ENCODE measurements at places on chromosomes 2 and 18.

- peak; percentile 18 for DNase-seq
These were observed at the start of gene FBXO41 for GRCh38 chr2:73284296-73285158. Gene FBXO41, minus strand, starts transcription at chr2:73284478. Its CDS starts 14,848 bp downstream, at chr2:73269630.

DNA sequence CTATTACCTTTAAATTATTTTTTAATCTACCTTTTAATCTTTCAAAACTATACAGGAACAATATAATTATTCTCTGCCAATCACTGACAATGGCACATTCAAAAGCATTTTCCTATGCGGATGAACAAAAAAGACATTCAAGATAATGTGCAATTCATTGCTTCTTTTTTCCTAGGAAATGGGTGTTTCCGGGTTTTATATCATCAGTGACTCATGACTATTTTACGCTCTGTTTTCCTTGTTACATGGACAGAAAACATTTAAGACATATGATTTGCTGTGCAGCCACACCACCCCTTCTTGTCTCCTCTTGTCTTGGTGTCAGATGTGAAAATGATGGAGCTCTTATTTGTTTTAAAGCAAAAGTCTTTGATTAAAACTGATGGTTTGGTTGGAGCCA, 184.7 kb upstream of the LINC00305 start:
- DNase-seq: no peak

DNA sequence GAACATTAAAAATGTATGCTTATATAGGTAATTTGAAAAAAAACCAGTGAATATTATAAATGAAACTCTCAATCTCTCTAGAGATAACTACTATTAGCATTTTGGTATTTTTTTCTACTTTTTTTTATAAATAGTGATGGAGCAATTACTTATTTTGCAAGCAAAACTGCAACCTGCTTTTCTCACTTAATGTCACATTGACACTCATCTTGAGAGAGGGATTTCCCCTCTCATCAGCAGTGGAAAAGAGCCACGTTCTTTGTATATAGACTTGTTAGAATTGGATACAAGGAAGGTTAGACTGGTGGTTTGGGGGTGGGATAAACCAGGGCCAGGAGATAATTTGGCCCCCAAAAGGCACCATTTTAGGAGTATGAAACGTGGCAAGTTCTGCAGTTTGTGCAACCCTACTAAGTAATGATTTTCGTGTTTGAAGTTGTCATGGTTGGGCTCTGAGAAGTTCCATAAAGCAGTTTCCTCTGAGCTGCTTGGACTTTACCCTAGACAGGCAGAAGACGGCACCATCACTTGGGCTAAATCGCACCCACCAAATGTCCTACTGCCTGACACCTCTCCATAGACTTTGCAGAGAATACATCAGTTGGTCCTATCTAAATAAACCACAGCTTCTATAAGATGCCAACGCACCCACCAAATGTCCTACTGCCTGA, 194.0 kb downstream of the ACTR3 start:
- DNase-seq: no peak

- DNase-seq: peak; percentile 29
These were observed 46.1 kb upstream of the FRZB start for GRCh38 chr2:182912518-182912915.

GRCh38 chr2:47250586-47251403, 95.7 kb upstream of the STPG4 start:
- peak; percentile 39 for DNase-seq

DNA sequence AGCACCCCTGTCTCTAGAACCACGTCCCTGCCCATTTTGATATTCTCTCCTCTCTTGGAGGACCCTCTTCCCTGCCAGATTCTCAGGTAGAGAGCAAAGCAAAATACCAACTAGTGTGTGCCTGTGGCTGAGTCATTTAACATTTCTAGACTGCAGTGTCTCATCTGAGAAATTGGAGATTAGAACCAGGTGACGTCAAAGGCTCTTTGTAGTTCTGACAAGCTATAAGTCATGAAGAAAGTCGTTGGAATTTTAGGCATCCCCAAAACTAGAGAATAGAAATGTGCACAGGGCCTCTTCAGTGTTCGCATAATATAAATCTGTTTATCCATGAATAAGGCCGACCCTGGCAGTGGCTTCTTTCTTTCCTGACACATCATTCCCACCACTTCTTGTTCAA, 74.4 kb upstream of the TANC1 start:
- peak; percentile 45 for DNase-seq

DNA sequence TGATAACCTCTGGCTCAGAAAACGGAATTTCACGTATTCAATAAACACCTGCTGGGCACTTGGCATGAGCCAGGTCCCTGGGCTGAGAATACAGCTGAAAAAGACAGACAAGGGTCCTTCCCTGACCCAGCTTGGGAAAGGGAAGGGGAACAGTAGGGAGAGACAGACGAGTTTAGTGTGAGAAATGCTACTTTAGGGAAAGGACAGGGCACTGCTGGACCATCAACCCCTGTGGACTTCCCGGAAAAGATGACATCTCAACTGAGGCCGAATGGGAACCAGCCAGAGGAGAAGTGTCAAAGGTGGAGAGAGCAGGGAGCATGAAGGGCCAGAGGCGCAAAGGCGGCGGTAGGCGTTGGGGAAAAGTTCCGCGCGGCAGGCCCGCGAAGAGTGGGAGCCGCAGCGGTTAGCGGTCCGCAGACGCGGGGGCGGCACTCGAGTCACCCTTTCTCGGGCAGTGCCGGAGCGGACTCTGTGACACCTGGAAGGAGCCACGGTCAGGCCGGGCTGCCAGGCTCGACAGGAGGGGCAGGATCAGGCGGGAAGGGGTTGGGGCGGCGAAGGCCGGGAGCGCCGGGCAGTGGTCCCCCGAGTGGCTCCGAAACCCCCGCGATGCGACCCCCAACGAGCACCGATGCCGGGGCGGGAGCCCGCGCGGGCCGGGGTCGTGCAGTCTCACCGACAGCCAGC, 519 bp downstream of the TEX261 start:
- DNase-seq: peak; percentile 22

DNA sequence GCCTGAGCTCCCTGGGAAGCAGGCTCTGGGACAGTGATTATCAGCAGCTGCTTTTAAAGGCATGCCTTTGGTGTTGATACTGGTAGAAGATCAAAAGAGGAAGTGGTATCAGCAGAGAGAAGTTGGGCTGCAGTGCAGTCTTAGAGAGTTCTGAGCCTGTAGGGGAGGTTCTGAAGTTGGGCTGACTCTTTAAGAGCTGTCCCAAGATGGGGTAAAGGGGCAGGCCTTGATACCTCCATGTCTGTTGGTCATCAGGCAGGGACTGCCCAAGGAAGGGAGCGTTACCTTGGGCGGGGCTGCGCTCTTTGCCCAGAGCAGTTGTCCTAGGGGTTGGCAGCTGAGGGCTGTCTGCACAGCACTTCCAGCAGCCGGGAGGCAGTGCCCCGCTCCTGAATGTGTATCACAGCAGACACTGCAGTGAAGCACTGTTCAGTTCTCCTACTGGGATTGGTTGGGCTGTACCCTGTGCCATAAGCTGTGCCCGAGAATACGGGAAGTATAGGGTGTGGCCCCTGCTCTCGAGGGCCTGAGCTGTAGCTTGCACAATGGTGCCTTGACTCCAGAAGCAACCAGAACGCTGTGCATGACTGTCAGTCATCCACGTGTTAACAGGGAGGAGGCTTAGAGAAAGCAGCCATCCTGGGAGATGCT, 177.0 kb downstream of the CTIF start:
- DNase-seq: no peak

DNA sequence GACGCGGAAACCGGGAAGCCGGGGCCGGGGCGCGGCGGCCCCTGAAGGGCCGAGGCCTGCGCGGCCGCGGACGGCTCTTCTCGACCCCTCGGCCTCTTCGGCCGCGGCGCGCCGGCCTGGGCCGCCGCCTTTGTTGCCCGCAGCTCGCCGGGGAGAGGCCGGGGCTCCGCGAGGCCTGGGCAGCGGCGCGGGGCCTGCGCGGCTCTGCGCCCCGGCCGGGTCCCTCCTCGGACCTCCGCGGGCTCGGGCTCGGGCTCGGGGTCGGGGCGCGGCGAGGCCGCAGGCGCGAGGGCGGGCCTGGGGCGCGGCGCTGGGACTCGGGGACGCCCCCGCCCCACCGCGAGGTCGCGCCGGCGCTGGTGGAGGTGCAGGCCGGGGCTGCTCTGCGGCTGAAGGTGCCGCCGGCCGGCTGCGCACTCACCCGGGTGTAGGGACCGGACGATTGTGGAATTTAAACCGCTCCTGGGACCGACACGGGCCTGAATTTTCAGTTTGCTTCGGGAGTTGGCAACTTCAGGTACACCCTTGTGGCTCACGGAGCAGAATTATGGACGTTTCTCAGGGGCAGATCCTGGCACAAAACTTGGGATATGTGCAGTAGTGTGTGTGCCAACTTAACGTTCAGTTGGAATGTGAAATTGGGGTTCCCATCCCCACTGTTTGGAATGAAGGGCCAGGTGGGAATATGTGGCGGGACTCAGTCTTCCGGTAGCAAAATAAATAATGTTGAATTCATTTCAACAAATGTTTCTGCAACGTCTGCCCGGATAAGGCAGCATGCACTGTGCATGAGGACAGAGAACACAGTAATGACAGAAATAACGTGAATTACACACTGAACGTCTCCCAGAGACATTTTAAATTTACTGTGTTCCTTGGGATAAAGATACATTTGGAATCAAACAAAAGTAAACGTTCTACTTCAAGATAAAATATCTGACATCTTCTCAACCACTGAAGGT, 787 bp downstream of the SOCS6 start:
- DNase-seq: no peak

- peak; percentile 93 for DNase-seq
These were observed 144.1 kb downstream of the PRPF40A start for GRCh38 chr2:152573168-152573567.

GRCh38 chr2:172172513-172173173, 69.9 kb upstream of the DLX2 start:
- peak; percentile 45 for DNase-seq

DNA sequence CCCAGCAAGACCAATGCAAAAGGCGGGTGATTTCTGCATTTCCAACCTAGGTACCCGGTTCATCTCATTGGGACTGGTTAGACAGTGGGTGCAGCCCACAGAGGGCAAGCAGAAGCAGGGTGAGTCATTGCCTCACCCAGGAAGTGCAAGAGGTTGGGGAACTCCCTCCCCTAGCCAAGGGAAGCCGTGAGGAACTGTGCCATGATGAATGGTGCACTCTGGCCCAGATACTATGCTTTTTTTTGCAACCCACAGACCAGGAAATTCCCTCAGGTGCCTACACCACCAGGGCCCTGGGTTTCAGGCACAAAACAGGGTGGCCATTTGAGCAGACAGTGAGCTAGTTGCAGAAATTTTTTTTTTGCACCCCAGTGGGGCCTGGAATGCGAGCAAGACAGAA, 662.6 kb upstream of the ACVR2A start:
- DNase-seq: no peak

DNA sequence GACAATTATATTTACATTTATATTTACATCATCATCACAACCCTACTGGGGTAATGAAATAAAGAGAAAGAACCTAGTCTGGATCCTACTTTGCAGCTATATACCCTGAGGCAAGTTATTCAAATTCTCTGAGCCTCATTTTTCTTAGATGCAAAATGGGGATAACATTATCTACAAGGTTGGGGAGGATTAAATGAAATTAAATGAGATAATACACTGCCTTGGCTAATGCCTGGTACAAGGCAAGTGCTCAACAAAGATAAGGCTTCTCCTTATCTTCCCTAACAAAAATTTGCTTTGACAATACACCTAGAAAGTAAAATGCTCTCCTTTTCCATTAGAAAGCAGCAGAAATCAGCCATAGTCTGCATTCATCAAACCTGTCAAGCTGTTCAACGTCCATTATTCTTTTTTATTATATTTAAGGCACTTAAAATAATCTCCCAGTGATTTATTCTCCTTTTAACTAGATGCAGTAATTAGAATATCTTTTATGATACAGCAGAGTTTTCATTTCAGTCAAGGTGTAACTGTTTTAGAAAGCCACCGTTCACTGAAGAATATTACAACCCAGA, 44.8 kb downstream of the TCF4 start:
- no peak for DNase-seq

GRCh38 chr2:15772681-15773080, 167.7 kb upstream of the MYCN start:
- no peak for DNase-seq

- DNase-seq: no peak
These were observed 118.6 kb downstream of the ANKRD44 start for GRCh38 chr2:197191940-197192322.

GRCh38 chr2:96391153-96391827, 55.7 kb downstream of the NCAPH start:
- no peak for DNase-seq

DNA sequence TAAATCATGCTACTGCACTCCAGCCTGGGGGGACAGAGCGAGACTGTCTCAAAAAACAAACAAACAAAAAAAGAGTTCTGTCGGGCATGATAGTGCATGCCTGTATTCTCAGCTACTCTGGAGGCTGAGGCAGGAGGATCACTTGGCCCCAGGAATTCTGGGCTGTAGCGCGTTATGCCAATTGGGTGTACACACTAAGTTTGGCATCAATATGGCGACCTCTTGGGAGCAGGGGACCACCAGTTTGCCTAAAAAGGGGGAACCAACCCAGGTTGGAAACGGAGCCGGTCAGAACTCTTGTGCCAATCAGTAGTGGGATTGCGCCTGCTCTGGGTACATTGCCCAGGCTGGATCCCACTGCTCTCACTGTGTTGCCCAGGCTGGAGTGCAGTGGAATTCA, 49.7 kb downstream of the SDC1 start:
- no peak for DNase-seq

DNA sequence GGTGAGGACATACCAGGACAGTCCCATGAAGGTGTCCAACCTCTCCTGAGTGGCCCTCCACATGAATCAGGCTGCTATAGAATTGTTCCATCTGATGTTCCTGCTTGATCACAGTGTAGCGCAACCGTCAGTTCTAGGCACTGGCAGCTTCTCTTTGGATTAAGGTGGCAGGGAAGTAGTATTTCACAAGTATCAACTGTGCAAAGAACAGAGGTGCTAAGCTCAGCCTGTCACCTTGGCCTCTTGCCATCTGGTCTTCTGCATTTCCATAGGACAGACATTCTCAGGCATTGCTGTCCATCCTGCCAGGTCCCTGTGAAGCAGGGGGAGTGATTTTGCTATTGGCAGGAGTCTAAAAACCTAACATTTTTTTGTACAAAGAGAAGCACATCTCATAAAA, 182.2 kb upstream of the EPAS1 start:
- no peak for DNase-seq

DNA sequence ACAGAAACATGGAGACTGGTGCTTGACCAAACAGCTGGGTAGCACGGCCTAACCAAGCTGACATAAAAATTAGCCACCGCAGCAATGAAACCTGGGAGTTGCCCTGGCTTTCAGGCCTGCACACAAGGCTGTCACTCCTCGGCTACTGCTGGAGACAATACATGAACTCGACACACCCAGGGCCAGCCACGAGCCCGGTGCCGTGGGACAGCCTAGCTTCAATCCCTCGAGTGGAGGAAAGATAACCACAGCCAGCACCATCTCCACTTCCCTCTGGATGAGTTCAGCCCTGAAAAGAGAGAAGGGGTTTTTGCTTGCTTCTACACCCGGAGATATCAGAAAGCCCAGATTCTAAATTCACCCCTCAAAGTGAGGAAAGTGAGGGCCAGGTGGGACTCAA, 78.0 kb downstream of the BCL2L11 start:
- no peak for DNase-seq

DNA sequence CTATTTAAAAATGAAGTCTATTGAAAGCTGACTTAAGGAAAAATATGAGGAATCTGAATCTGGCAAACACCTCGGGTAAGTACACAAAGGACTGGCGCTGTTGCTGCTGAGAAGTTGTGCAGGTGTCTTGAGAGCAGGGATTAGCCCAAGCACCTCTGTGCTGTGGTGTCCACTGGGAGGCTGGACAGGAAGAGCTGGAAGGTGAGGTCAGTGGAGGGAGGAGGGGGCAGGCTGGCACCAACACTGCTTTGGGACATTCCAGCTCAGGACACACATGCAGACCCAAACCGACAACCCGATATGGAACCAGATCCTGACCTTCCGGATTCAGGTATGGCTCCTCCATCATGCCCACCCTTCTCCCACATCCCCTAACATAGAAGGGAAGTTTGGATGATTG, 20.6 kb downstream of the FER1L5 start:
- DNase-seq: no peak

Data from fibroblast of villous mesenchyme (primary cell).